ENCODE measurements at places on chromosomes 7 and 10.

GRCh38 chr7:7761340-7761973, 43.0 kb upstream of the RPA3 start:
- no peak for DNase-seq

DNA sequence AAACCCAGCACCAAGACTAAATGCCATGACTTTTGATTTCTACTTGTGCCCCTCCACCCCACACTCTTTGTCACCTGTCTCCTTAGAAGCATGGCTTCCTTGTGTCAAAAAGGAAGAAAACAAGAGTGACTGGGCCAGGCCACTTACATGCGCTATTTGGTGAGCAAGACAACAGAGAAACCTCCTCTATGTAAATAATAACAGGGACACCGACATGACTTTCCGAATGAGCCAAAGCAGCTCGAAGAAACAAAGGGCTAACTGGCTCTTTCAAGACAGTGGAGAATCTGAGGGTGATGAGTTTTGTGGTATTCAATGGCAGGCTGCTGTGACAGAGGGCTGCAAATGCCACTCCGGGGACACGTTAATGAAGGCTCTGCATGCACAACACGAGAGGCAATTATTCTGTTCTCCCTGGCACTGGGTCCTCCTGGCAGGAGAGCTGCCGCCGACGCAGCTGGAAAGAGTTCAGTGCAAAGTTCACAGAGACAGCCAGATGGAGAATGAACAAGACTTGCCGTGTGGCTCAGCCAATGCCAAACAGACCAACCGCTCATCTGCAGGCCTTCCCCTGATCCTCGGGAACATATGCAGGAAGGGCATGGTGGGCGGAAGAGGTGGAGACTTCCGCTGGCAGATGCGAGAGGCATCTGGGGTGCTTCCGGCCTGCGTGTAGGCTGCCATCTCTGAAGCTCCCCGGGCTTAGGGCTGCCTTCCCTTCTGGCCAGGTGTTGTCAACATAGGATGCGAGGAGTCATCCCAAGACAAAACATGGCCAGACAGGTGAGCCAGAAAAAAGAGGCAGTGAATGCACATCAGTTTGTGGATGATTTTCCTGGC, 59.1 kb upstream of the SMNDC1 start:
- DNase-seq: no peak

- DNase-seq: no peak
These were observed 162.0 kb upstream of the FAM13C start for GRCh38 chr10:59524348-59524747.

DNA sequence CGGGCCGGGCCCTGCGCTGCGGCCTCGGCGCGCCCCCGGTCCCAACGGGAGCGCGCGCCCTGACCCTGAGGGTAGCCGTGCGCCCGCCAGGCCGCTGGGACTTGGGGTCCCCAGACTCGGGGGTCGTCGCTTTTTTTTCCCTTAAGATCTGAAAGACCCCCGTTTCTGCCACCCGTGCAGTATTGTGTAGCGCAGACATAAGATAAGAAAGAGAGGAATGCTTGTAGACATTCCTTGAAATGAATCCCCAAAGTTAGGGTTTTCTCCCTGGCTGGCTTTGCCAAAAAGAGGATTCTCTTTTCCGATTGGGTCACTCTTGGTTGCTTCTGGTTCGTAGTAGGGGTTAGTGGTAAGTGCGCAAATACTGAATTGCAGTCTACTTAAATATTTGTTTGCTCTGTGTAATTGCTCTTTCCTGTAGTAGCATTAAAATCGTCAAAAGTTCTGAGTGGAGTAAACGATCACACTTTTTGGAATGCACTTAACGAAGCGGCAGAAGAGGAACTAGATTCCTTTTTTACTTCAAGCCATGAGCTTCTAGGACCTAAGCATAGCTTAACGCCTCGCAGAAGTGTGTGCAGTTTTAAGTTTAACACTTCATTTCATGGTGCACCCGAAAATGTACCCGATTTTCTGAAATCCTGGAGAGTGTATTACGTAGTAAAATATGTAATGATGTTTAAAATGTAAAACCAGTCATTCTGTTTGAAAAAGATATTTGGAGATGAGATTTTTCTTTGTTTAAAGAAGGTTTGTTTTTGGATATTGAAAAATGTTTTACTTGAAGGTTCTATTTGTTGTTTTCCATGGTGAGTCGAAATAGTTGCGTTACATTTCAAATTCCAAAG, 1.3 kb downstream of the CUL1 start:
- no peak for DNase-seq

DNA sequence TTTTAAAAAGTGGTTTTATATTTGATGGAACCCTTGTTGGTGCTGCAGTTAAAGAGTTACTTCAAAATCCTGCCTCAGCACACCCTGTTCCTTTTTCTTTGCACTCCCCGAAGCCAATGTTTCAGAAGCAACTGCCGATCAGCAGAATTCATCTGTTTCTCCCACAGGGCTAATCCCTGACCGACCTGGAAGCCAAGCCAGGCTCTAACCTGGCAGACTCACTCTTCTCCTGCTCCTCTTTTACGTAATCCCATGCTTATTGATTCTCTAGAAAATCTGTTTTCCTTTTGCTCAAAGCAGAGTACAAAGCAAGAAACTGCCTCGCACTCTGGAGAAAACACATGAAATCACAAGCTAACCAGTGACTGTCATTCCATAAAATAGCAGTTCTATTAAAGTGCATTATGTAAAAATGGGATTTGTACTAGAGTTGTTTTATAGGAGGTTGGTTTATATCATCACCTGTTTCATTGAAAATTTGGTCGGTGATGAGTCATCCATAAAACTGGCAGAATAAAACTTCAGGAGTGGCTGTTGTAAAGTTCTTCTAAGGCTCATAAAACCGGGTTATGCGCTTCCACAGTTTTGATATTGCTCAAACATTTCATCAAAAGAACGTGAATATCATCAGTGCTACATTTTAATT, 99.9 kb downstream of the CNTNAP2 start:
- DNase-seq: no peak

DNA sequence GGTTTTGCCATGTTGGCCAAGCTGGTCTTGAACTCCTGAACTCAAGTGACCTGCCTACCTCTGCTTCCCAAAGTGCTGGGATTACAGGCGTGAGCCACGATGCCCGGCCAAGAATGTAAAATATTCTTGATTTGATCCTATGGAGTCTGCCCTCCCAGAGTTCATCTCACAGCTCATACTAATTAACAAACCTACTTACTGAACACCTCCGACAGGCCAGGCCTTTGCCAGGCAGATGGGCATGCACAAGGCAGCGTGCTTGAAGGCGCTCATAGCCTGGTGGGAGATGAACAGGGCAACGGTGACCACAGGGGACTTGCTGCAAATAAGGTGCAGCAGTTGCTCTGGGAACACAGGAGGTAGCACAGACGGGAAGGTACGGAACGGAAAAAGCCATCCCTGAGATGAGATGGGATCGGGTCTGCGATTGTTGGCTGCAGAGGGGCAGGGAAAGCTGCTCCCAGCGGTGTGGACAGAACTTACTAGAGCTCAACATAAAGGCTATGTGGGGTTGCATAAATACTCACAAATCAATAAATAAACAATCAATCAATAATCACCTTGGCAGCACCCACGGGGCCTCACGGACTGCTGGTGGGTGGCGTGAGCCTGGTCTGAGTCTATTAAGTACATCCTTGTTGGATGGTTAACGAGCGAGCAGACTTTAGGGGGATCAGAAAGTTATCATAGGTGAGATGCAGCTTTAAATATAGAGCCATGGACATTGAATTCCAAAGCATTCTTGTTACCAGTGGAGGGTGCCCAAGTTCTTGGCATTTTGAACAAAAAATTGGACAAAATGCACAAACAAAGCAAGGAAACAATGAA, 4.7 kb downstream of the ACBD7 start:
- no peak for DNase-seq

GRCh38 chr7:18896343-18896975, 221.0 kb downstream of the TWIST1 start:
- no peak for DNase-seq

GRCh38 chr7:107506674-107507339, 37.0 kb downstream of the GPR22 start:
- no peak for DNase-seq

- DNase-seq: no peak
These were observed 248.7 kb downstream of the FZD1 start for GRCh38 chr7:91512958-91513357.

GRCh38 chr7:158650821-158651225, 53.8 kb downstream of the NCAPG2 start:
- DNase-seq: no peak

DNA sequence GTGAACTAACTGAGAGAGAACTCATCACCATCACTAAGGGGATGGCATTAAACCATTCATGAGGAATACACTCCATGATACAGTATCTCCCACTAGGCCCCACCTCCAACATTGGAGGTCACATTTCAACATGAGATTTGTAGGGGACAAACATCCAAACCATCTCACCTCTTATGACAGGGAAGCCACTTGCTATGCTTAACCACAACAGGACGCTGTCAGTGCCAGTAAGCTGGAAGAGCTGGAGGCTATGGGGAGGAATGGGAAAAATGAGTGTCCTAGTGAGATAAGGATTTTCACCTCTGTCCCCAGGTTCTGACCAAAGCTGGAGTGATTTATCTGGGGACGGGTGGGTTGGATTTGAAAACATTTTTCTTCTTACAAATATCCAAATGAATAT, 17.6 kb downstream of the PLCE1 start:
- DNase-seq: no peak

- no peak for DNase-seq
These were observed 23.9 kb downstream of the HECTD2 start for GRCh38 chr10:91434041-91434440.

GRCh38 chr7:39310699-39311098, 255.5 kb upstream of the YAE1 start:
- DNase-seq: no peak

GRCh38 chr10:123974406-123974805, 82.8 kb upstream of the CPXM2 start:
- no peak for DNase-seq

- no peak for DNase-seq
These were observed 47.5 kb downstream of the ANKMY2 start for GRCh38 chr7:16598015-16598414.

GRCh38 chr7:29400437-29400836, 163.2 kb upstream of the PRR15 start:
- no peak for DNase-seq

DNA sequence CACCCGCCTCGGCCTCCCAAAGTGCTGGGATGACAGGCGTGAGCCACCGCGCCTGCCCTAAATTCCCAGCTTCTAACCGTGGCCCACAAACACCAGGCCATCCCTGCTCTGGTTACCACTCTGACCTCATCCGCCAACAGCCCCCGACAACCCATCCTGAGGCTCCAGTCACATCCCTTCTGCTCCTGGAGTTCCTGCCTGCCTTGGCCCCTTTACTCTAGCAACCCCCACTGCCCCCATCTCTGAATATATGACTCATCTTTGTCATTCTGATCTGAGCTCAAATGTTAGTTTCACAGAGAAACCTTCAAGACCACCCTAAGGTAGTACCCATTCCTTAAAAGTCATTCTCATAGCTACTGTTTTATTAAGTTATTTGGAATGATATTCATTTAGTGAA, 26.6 kb downstream of the RHEB start:
- no peak for DNase-seq

DNA sequence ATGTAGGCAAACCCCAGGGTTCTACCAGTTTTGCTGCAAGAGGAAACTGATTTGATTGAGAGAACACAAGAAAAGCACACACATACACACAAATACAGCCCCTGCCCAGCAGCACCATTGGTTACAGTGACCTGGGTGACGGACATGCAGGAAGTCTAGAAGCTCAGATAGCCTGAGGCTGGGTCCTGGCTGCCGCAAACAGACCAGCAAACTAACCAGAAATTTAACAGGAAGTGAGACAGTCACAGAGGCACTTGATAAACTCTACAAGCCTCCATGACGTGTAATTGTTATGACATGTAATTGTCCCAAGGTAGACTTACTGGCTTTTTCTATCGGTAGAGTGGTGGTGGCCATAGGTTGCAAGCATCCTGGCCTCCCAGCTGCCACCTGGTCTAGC, 58.9 kb downstream of the PRKAR2B start:
- DNase-seq: no peak

DNA sequence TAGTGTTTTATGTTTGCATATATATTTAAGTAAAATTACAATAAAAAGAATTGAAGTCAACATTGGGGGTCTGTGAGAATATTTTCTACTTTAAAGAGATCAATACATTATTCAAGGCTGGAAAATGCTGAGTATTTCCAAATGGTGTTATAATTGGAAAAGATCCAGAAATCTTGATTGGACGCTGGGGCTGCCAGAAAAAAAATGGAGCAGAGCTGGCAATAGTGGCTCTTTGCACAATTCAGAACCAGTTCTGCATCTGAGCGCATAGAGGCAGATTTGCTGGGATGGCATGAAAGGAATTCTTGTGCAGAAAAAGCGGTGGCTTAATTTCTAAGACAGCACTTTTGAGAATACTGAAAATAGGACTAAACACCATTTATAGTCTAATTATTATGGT, 10.8 kb upstream of the VWC2 start:
- DNase-seq: no peak
